ENCODE measurements at places on chromosomes 6 and 20. TPM values are rescaled to one million over a fixed set of nuclear protein-coding genes. Genes with fewer than 3 reads are reported as not detected.
A peak's percentile ranks its signal among the peaks of the same experiment; 100 is the strongest.

GRCh38 chr6:40352006-40352405, 235.2 kb downstream of the LRFN2 start:
- peak; percentile 32 for DNase-seq

GRCh38 chr20:33499355-33499754, 9.5 kb downstream of the CBFA2T2 start:
- no peak for DNase-seq

- no peak for DNase-seq
Measured at GRCh38 chr6:108764580-108764950, 83.7 kb upstream of the ARMC2 start.

GRCh38 chr20:58661598-58662473, 10.8 kb downstream of the STX16 start:
- no peak for DNase-seq

Gene PGC
- not detected for total RNA-seq

DNA sequence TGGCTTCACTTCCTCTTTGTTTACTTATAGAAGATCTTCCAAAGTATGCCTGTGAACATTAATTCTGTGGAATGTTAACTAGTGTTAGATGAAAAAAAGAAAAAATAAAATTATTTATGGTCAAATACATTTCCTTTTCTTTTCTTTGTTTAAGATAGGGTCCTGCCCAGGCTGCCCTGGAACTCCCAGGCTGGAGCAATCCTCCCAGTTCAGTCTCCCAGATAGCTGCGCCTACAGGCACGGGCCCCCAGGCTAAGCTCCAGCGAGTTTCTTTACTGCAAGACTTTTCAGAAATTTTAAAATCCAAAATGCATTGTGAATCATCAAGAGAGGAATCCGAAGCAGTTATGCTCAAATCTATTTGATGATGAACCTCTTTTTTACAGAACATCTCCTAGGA, 39.3 kb upstream of the IL20RA start:
- DNase-seq = no peak

GRCh38 chr6:113125626-113126025, 731.5 kb upstream of the MARCKS start:
- no peak for DNase-seq

Gene SIRPB2
- 4.4 TPM for total RNA-seq

Gene AFG1L
- total RNA-seq = 2.9 TPM

DNA sequence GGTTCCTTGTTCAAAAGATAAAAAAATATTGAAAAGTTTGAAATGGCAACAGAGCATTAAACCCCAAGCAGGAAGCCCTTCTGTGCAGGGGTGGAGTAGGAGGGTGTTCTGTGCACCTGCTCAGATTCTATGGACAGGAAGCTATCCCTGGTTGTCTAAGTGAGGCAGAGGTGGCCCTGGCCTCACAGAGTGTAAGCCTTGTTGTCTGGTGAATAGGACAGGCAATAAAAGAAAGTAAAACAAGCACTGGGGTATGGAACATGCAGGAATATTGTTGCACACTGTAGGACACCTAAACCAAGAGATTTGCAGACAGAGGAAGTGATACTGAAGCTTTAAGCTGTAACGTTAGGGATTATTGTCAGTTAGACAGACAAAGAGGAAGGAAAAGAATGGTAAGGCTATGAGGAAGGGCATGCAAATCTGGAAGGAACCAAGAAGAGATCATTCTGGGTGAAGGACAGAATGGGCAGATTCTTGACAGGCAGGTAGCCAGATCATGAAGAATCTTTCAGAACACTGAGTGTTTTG, 66.8 kb downstream of the TBC1D7 start:
- DNase-seq = no peak

GRCh38 chr6:100228437-100228833, 234.4 kb upstream of the MCHR2 start:
- DNase-seq = no peak

- DNase-seq = no peak
Measured at GRCh38 chr6:28978959-28979561, 26.1 kb downstream of the ZNF311 start.

DNA sequence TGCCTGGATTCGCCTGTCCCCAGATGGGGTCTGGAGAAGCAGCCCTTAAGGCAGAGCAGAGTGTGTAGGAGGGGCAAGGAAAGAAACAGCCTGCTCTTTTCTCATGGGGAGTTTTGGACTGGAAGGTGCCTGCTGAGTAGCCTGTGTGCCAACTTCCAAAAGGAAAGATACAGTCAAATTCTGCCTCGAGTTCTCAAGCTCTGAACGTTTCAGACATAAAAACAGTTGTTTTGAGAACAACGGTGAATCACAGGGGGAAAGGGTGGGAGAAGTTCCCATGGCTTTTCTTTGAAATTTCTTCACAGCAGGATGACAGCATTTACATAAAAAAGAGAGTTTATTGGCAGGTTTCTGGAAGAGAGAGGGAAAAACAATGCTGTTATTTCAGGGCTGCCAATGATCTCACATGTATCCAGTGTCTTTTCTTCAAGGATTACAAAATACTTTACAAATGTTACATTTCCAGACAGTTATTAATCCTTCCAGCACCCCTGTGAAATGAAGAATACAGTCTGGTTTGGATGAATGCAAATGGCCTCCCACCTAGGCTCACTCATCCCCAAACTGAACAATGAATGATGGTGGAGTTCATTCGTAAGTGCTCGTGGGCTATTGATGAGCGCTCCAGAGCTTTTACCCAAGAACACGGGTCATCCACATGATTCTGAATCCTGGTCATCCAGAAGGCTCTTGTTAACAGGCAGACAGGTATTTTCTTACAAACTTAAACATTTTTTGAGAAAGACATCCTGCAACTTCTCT, 33.8 kb upstream of the ECI2 start:
- DNase-seq = no peak

DNA sequence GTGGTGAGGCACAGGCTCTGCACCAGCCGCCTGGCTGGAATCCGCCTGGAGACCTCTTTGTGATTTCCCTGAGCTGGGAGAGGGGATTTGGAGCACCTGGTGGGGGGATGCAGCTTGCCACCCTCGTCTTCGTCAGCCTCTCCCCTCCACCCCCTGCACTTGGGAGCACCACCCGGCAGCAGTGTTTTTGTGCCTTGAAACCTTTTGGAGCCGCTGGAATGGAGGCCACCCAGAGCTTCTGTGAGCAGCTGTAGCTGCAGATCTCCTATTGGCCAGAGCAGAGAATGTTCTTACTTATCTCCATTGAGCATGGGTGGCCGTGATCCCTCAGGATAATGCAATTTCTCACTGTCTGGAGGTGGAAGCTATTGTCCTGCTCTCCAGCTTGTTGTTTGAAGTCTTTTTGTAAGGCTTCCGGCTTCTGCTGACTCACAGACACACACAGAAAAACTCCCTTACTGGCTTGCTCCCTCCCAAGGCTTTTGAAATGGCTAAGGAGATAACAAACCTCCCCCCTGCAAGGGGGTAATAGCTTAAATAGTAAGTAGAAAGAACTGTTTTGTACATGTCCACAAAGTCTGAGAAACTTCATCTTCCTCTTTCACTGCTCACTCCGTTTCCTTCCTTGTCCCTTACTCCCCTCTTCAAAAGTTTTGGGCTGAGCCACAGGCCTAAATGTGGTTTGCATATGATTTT, 271.2 kb downstream of the PRL start:
- DNase-seq = peak; percentile 61

- DNase-seq = no peak
Measured at GRCh38 chr6:157642736-157643135, 180.3 kb upstream of the SNX9 start.

DNA sequence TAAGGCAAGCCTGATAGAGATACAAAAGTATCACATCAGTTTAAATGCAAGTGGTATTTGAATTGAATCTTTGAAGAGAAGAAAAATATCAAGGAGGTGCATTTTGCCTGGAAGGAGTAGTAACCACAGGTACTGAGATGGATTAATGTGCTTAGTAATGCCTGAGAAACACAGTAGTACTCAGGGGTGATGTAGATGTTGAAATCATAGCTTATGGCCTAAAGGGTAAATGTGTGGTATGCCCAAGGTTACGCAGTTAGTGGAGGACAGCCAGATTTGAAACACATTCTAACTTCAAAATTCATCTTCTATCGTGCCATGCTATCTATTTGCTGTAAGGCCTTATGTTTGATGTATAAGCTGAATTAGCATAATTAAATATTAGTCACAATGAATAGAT, 55.9 kb downstream of the STXBP5 start:
- no peak for DNase-seq

Gene TULP1
- not detected for total RNA-seq

DNA sequence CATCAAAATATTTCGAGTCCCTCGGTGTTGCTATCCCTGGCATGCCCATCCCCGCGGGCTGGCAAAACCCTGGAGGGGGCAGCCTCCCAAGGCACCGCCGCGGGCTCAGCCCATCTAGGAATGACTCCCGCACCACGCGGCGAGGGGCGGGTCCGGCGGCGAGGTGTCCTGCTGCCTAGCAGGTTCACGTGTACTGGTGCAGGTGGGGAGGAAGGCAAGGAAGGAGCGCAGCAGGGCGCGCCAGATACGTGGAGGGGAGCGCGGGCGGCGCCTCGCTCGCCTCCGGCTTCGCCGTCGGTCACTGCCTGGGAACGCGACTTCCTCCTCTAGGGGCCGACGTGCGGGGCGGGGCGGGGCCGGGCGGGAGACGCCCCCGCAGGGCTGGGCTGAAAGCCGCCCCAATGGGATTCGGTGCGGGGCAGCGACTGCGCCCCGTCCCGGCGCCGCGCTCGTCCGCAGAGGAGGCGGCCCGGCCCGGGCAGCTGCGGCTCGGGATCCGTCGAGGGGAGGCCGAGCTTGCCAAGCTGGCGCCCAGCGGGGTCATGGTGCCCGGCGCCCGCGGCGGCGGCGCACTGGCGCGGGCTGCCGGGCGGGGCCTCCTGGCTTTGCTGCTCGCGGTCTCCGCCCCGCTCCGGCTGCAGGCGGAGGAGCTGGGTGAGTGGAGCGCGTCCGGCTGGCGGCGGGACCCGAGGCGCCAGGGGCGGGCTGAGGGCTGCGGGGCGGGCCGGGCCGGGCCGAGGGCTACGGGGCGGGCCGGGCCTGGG, at the start of gene DCBLD1:
TSS of gene DCBLD1 (plus strand) at position 435 of the 764 bp plus-strand sequence. CDS start at position 543, 108 bp downstream.
- peak; percentile 64 for DNase-seq

DNA sequence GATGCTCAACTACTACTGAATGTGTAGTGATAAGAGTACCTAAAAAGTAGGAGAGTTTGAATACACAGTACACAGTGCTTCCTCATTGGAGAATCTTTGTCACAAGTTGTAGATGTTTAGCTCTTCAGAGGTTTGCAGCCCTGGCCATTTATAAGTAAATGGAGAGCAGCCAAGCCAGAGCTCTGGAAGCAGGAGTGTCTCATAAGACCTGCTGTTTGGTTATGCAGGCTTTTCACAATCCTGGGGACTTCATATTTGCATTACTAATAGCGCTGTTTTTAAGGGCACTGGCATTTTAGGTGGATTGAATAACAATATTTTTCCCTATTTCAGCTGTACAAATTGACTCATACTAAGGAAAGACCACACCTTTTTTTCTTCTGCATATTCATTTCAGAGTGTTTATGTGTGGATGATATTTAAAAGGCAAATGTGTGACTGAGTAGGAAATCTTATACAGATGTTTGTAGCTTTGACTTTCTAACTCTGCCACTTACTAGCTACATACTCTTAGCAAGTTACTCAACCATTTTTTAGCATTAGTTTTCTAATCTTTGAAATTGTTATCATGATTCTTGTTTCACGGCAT, 730.5 kb upstream of the MAP3K7 start:
- no peak for DNase-seq

DNA sequence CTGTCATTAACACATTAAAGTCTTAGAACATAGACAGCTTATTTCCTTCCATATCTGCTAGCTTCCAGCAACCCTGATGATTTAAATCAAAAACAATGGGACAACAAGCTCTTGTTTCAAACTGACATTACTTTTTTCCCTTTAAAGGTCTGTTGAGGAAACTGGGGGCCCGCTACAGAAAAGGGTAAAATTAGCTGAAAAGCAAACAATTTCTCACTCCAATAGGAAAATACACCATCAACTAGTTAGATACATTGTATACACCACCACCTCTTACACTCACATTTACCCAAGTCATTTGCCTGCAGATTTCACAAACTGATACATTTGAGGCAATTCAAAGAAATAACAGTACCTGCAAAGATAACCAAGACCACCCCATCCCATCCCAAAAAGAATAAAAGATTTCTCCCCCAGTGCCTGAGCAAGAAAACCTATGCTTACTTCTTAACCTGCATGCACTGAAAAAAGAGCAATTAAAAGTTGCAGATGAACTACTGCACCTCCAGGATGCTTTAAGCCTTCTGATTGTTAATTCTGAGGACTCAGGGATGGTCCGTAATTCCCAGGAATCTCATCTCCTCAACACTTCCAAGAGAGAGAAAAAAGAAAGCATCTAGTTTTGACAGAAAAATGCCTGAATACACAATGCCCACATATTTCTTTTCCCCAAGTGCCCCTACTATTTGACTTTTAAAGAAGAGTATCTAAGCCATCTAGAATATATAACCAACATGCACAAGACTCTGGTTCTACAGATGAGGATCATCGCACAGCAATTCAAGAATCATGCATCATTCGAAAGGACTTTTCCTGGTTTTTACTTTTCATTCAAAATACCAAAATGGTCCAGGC, 5.6 kb downstream of the ZMYND8 start:
- DNase-seq = no peak

Gene PDE10A
- 3.6 TPM for total RNA-seq

DNA sequence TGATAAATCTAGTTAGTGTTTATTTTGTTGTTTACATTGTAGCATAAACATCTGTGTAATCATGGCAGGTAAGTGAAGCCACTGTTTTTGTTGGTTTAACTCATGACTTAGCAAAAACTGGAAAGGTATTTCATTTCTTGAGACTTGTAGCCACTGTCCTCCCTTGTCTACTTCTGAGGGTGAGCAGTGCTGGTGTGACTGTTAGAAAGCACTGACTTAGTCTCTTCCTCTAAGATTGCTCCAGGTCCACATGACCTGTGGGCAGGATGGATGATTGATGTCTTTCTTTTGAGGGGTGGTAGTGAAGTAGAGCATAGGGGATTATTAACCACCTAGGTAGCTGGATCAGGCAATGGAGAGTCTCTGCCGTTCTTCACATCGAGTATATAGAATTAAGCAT, 203.8 kb downstream of the ARID1B start:
- DNase-seq = no peak

GRCh38 chr20:48933017-48933766, 11.7 kb downstream of the ARFGEF2 start:
- no peak for DNase-seq

DNA sequence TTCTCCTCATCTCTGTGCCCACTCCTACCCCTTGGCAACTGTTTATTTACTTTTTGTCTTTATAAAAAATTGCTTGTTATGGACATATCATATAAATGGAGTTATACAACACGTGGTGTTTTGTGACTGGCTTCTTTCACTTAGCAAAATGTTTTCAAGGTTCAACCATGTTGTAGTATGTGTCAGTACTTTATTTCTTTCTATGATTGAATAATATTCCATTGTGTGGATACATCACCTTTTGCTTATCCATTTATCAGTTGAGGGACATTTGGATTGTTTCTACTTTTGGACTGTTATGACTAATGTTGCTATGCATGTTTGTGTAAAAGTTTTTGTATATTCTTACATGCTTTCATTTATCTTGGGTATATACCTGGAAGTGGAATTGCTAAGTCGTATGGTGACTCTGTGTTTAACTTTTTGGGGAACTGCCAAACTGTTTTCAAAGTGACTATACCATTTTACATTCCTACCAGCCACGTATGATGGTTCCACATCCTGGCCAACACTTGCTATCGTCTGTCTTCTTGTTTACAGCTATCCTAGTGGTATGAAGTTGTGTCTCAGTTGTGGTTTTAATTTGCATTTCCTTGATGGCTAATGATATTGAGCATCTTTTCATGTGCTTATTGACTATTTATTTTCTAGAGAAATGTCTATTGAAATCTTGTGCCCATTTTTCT, 84.4 kb downstream of the SLX4IP start:
- DNase-seq = no peak

- DNase-seq = no peak
Measured at GRCh38 chr20:2298701-2299100, 2.9 kb downstream of the TGM3 start.
